GM06990 (cell line): ENCODE measurements at places on chromosomes 2 and 18.

DNA sequence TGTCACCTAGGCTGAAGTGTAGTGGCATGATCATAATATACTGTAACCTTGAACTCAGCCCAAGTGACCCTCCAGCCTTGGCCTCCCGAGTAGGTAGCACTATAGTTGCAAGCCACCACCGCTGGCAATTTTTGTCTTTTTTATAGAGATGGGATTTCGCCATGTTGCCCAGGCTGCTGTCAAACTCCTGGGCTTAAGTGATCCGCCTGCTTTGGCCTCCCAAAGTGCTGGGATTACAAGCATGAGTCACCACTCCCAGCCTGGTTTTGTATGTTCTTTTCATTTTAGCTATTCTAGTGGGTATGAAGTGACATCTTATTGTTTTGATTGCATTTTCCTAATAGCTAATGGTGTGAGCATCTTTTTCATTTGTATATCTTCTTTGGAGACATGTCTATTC, 11.3 kb upstream of the EXOC6B start:
- DNase-seq, result no peak

DNA sequence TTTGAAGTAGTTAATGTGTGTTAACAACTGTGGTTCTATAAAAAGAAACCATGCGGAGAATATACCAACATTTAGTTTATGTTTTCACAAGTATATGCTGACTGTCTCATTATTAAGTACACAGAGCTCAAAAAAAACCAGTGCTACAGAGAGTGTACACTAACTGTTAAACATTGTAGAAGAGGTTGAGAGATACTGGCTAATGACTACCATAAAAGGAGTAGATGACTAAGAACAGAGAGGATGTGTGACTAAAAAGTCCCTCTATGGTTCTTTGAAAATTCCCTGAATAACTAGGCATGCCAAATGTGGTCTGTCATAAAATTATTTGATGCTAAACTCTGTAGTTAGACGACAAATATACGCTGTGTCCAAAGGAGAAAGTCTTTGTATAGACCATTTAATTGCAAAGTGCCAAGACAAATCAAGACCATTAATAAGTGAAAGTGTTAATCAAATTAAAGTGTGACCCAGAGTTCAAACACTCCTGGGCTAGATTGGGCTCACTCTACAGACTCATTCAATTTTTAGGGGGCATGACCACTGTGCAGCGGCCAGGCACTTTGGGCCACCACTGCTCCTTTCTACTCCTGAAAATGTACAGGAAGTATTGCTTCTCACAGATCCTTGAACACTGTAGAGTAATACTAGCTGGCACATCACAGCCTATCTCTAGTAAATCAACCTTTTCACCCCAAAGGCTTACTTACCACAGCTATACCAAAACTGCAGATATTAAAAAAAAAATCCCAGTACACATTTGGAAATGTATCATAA, 45.1 kb upstream of the SERTAD2 start:
- peak; percentile 74 for DNase-seq

DNA sequence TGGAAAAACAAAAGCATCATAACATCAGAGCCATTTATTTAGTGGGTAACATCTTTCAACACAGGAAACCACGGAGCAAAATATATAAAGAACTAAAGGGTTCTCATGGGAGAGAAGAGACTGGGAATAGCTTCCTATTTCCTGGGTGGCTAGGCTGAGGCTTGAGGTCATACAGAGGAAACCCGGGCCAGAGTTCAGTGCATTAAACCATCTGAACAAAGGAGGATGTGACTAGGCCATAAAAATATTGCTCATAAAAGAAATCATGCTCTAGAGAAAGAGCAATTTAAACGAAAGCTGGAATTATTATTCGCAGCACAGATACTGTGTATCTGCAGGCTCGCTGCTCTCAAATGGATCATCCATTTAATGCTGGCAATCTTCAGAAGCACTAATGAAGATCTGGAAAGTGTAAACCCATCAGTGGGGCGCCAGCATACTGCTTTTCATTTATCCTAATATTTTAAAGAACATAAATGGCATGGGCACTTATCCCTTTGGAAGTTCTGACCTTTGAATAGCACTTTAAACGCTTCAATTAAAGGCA, 83.3 kb downstream of the GALNT14 start:
- no peak for DNase-seq

DNA sequence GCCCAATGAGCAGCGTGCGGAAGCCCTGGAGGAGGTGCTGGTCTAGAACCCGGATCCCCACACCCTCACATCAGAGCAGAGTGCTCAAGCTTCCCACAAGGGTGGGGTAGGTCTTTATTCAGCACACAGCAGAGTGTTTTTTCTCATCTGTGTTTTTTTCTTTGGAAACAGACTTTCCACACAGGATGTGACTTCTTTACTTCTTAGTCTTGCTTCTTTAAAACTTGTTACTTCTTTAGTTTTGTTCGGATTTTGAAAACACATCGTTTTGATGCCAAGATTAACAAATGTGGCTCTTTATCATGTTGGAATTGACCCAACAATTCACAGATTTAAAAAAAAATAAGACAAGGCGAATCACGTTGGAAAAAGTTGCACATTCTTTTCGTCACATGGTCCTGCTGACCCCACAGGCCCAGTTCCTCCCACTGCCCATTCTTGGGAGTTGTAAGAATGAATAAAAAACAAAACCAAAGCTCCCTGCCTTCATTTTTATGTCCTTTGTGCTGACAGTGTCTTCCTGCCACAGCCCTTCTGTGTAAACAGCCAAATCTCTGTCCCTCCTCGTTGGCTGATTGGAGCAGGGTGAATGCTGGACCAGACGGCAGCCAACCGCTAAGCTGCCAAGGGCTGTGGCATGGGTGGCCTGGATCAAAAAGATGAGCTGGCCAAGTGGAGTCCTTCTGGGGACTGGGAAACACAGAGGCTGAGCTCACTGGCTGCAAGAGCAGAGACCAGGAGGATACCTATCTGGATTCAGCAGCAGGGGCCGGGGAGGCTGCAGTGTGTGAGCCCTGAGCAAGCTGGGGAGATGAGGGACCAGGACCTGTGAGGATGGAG, 81.6 kb downstream of the TWIST2 start:
- DNase-seq, result no peak
